ENCODE measurements at places on chromosomes 13 and 19.

DNA sequence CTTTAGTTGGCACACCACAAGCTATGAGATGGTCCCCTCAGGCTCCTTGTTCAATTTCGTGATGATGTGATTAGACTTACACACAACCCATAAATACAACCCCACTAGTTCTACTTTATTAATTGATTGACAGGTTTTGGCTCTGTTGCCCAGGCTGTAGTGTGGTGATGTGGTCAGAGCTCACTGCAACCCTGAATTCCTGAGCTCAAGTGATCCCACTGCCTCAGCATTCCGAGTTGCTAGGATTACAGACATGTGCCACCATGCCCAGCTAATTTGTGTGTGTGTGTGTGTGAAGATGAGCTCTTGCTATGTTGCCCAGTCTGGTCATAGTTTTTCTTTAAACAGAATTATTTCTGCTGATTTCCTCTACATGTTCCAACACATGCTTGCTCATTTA lies 17.5 kb upstream of the HTR2A start:
- no peak for DNase-seq

- no peak for DNase-seq
These were observed 97.1 kb downstream of the SIPA1L3 start for GRCh38 chr19:38004186-38004520.

DNA sequence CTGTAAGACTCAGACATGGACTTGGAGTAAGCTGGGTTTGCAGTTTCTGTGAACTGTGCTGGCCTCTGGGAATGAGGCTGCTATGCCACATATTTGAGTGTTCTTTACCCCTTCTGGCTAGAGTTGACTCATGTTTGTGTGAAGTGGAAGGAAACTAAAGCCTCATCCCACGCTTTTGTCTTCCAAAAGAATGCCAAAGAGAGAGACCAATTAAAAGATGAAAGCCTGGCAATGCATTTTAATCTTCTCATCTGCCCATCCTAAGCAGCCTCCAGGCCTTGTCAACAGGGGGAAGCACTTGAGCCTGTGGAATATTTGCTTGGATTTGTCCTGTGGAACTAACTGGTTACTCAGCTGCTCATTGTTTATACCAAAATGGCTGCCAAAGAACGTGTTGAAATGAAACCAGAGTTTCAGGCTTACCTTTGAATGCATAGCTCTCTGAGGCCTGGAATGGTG lies 49.1 kb downstream of the LMO7 start:
- DNase-seq = no peak

DNA sequence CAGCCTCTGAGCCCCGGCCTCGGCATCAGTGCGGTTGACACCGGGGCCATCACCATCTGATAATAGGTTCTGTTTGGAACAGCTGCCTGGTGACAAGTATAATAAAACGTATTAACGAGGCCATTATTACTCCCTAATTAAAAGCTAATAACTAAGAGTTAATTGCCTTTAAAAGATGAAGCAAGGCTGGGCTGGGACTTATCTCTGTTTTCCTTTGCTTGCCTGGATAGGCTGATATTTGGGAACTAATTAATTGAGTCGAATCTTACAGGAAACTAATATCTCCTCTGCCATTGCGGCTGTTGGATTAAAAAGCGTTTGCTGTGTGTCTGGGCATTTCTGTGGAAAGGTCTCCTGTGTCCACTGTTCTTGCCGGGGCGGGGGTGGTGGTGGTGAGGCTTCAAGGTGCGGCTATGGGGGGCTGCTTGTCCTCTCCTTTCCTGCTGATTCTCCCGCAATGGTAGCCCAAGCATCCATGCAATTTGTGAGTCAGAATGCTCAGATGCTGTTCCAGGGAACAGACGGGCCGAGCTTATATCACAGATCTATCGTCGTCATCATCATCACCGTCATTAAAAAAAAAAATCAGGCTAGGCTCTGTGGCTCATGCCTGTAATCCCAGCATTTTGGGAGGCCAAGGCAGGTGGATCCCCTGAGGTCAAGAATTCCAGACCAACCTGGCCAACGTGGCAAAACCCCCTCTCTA lies 162.7 kb downstream of the PTPRS start:
- DNase-seq = no peak

DNA sequence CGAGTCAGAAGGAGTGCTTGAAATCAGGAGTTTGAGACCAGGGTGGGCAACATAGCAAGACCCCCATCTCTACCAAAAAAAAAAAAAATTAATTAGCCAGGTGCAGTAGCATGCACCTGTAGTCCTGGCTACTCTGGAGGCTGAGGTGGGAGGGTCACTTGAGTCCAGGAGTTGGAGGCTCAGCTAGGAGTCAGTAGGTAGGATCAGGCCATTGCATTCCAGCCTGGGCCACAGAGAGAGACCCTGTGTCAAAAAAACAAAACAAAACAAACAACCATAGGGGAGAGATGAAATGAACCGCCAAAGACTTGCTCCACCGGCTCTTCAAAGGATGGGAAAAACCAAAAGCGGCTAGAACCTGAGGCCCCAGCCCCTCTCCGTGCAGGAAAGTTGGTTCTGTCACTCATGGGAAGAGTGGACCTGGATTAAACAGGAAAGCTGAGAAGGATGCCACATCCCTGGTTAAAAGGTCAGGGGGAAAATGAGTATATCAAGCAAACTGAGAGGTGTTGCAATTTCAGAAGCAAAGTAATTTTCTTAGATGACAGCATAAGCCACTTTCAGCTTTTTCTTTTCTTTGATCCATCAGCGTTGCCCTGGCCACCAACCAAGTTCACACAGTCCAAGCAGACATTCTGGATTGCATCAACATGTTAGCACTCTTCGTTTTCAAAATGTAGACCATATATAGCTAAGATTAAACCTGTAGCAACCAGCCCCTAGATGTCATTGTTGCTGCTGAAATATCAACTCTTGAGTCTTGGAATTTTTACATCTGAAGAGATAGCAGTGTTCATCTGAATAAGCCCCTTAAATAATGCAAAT lies 8.9 kb upstream of the ZNF507 start:
- DNase-seq = no peak

DNA sequence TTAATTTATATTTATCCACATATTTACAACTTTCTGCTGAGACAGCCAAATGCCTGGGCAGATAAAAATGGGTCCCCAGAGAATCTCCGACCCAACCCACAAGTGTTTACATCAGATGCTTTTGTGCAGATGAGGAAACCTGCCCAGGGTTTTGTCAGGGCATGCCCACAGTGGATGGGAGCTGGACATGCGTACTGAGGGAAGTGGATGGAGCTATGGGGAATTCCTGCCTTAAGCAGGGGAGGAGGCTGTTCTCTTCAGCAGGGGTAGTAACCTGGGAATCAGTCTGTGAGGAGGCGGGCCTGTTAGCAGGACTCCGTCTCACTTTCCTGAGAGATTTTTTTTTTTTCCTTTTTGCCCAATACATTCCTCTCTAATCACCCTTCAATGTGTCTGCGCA lies 122.9 kb downstream of the RFC3 start:
- DNase-seq = no peak

- no peak for DNase-seq
These were observed 192.8 kb downstream of the GGACT start for GRCh38 chr13:100395698-100396373.

DNA sequence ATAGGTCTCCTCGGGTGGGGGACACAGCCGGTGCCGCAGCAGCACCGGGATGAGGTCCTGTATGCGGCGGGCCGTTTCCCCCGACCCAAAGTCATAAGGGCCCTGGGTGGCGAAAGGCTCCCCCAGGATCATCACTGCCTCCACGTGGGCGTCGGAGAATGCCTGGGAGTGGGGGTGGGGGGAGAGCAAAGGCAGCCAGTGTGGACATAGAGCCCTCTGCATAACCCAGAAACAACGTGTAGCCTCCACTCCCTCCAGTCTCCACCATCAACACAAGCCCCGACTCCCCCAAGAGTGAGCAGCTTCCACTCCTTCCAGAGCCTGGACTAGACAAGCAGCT lies 1.7 kb upstream of the NUMBL start:
- DNase-seq = no peak
